Stimulated activated CD4-positive, alpha-beta T cell treated with anti-CD3 and anti-CD28 coated beads, Interleukin-15, amount 100 ng/mL, for 1 hour (primary cell): ENCODE measurements at places on chromosomes 13 and 19.
A peak's percentile ranks its signal among the peaks of the same experiment; 100 is the strongest.

DNA sequence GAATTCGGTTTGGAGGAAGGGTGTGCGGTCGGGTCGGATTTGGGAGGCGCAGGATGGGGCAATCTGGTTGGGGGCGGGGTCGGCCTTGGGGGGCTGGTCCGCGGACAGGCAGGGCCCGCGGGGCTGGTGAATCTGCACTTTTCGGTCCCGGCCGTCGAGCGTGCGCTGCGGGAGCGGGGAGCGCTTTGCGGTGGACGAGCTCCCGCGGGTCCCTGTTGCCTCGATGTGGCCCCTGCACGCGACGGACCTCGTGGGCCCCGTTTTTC lies 11.9 kb downstream of the PEAK3 start:
- no peak for DNase-seq

- no peak for DNase-seq
These were observed 35.1 kb upstream of the ZNF808 start for GRCh38 chr19:52492201-52492993.

- DNase-seq, result peak; percentile 74
These were observed 131.3 kb downstream of the STK24 start for GRCh38 chr13:98445340-98446233.

- peak; percentile 27 for DNase-seq
These were observed 10.1 kb downstream of the AP2S1 start for GRCh38 chr19:46840498-46840942.

DNA sequence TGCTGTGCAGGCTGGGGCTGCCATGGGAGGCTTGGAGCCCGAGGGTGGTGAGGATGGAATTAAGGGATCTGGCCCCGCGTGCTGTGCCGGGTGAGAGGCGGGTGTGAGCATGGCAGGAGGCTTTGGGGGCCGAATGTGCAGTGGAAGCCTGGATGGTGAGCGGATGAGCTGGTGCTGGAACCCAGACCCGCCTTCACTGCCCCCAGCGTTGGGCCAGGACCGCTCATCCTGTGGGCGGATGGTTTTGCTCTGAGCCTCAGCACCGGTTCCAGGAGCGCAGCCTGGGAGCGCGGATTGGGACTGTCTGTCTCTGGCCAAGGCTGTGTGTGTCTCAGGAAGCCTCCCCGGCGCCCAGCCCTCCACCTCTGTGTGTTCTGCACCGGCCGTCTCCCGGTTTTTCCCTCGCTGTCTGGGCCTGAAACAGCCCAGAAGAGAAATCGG lies 16.7 kb downstream of the KDM4B start:
- no peak for DNase-seq

GRCh38 chr19:13024951-13025697 lies 29.8 kb downstream of the NFIX start:
- no peak for DNase-seq

GRCh38 chr13:76813000-76813691 lies 73.1 kb downstream of the KCTD12 start:
- DNase-seq, result no peak

GRCh38 chr19:34497112-34497805 lies 15.7 kb downstream of the WTIP start:
- no peak for DNase-seq

DNA sequence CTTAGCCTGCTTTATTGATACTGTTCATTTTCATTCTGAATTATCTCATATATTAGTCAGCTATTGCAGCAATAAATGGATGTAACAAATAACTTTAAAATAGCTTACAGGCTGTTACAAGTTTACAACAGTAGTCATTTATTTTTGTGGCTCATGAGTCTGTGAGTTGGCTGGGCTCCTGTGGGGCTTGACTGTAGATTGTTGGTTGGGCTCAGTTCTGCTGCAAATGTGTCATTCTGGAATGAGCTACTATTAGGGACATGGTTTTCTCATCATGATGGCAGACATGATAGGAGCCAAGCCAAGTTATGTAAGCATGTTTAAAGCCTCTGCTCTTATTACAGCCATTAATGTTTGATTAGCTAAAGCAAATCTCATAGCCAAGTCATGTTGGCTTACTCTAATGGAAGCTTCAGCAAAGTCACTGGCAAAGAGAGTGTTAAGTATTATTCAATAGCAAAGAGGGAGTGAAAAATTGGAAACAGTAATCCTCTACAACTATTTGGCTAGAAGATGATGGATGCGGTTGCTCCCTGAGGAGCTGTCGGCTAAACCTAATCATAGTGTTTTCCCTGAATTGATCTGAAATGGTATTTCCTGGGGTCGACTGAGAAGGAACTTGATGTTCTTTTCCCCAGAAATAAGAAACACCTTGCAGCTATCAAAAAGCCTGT lies 391.3 kb downstream of the TDRD3 start:
- DNase-seq, result no peak

GRCh38 chr13:42064259-42064658 lies 15.8 kb downstream of the DGKH start:
- DNase-seq, result no peak

DNA sequence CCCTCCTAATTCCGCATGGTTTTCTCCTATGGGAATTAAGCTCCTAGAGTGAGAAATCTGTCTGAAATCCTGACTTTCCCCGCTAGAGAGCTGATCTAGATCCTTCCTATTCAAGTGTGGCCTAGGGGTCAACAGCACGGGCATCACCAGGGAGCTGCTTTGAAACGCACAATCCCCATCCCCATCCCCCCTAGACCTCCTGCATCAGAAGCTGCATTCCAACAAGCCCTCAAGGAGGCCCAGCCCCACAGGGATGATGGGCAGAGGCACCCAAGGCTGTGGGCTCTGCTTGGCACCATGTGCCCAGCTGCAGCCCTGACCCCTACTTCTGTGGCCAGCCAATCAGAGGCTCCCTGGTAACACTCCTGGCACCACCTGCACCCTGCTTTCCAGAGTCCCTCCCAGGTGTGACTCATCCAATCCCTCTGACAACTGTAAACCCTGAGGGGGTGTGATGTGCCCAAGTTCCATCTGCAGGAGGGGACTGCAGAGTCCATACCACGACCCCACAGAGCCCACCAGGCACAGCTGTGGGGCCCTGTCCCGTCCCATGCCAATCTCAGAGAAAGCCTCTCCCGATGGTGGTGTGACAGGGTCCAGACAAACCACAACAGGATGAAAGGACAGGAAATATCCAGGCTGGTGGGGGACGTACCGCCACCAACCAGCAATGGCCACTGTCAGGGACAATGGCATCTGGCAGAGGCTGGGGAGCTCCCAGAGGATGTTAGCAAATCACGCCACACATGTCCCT lies 19.8 kb upstream of the SLC35E1 start:
- DNase-seq, result no peak

- DNase-seq, result no peak
These were observed 121.2 kb downstream of the PCCA start for GRCh38 chr13:100209857-100210825.

DNA sequence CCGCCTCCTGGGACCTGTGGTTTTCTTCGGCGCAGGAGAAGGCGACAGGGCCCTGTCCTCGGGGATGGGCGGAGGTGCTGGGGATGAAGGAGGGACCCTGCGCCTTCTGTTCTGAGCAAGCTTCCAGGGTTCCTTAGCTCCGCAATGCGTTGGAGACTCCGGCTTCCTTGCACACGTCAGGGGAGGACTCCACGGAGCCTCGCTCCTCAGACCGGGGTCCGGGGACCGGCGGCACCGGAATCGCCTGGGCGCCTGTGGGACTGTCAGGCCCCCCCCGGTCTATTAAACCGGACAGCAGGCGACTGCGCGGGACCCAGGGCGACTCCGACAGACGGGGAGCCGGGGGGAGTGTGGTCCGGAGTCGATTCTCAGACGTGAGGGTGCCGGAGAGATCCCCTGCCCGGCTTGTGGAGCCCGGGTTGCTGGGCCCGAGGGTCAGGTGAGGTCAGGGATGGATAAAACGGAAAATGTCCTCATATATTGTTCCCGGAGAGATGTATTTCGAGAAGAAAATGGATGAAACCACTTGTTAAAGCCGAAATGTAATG lies 227.4 kb downstream of the TEX29 start:
- DNase-seq, result no peak

- DNase-seq, result no peak
These were observed 24.5 kb upstream of the LPAR6 start for GRCh38 chr13:48437371-48437770.

- no peak for DNase-seq
These were observed 192.6 kb downstream of the COL4A1 start for GRCh38 chr13:110114316-110114715.

- no peak for DNase-seq
These were observed 489.7 kb downstream of the RFC3 start for GRCh38 chr13:34307607-34308006.

GRCh38 chr19:17579661-17580244 lies 24.3 kb downstream of the COLGALT1 start:
- DNase-seq, result no peak

- no peak for DNase-seq
These were observed 2.8 kb downstream of the IGFLR1 start for GRCh38 chr19:35739275-35740107.

DNA sequence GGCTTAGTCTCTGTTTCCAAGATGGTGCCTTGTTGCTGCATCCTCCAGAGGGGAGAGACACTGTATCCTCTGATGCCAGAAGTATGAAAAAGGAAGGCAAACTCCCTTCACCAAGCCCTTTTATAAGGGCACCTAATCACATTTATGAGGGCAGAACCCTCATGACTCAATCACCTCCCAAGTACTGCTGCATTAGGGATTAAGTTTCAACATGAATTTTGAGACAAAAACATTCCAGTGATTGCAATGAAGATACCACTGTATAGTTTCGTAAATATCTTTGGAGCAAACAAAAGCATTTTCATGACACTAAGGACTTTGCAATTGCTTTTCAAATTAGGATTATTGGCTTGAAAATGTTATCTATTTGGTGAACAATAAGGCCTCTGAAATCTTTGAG lies 63.8 kb downstream of the RNF17 start:
- no peak for DNase-seq

DNA sequence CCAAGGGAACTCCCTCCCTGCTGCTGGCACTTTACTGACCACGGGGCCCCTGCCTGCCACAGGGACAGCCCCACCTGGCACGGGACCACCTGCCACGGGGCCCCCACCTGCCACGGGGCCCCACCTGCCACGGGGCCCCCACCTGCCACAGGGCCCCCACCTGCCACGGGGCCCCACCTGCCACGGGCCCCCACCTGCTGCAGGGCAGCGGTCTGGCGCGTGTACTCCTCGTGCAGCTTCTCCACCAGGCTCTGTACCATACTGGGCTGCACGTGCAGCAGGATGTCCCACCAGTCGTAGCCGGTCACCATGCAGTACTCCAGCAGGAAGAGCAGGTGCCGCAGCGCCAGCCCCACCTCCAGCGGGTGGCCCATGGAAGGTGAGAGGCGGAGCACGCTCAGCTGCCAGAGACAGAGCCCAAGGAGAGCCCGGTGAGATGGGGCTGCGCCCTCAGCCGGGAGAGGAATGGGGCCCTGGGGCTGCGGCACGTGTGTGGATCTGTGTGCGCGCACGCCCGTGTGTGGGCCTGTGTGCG lies 16.1 kb downstream of the MED16 start:
- DNase-seq, result no peak

GRCh38 chr19:15374796-15375440 lies 4.7 kb downstream of the AKAP8 start:
- no peak for DNase-seq

- no peak for DNase-seq
These were observed 14.5 kb downstream of the ZNF816 start for GRCh38 chr19:52948025-52948770.

- DNase-seq, result no peak
These were observed 59.4 kb downstream of the WTIP start for GRCh38 chr19:34540811-34541557.

GRCh38 chr13:66138172-66138811 lies 1091.8 kb downstream of the PCDH9 start:
- DNase-seq, result no peak

GRCh38 chr19:11154683-11155047 lies 917 bp downstream of the SPC24 start:
- DNase-seq, result no peak

DNA sequence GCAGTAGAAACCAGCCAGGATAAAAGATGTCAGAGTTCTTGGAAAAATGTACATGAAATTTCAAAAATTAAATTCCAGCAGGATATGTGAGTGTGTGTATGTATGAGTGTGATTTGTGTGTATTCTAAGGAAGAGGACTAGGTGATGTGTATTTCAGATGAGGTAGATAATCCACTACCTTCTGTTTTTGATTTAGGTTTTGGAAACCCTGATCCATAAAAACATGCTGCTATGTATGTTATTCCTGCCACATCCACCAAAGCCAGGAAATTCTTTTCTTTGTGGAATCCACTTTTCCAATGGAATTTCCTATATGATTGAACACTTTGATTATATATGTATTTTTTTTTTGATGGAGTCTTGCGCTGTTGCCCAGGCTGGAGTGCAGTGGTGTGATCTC lies 276.9 kb downstream of the UQCRFS1 start:
- no peak for DNase-seq

- DNase-seq, result no peak
These were observed 30.3 kb downstream of the ADPRHL1 start for GRCh38 chr13:113422807-113423519.

DNA sequence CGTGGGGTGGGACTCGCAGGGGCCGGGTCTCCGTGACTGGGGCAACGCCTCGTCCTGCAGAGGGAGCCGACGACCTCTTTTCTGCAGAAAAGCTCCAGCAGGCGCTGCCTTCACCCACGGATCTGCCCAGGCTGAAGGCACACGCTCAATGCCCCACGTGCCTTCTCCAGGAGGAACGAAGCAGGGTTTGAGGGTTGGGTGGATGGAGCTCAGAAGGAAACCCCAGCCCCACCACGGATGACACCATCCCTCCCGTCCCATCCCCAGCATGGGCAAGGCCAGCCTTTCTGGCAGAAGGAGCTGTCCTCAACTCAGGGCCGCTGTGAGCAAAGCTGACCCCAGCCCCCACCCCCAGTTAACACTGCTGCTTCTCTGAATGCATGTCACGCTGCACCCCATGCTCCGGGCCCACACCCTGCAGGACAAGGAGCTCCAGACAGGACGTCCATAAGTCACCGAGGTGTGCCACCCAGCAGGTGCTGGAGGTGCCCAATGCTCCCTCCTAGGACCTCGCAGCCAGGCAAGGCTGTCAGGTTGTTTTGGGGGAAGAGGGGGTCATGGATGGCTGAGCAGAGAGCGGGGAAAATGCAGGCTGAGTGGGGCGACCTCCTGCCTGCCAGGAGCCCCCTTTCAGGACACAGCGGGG lies 7.4 kb downstream of the C19orf25 start:
- no peak for DNase-seq

- DNase-seq, result no peak
These were observed 115.4 kb upstream of the TMTC4 start for GRCh38 chr13:100789968-100790367.

GRCh38 chr19:18397242-18398202 lies at the start of gene LRRC25:
Gene LRRC25, minus strand, starts transcription at chr19:18397622. Its CDS starts 659 bp downstream, at chr19:18396963.
- DNase-seq, result no peak

DNA sequence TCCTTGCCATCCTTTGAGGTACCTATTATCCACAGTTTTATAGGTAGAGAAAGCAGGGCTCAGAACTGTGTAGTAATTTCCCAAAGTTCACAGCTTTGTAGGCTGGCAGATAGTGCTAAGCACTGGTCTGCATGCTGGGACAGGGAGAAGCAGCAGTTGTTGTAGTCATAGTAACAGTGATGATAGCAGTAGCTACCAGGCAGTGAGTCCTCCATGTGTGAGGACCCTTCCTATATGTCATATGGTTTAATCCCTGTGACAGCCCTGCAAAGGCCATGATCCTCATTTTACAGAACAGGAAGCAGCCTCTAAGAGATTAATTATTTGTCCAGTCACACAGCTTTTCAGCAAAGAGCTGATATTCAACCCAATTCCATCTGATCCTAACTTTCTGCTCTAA lies 21.0 kb downstream of the SERP2 start:
- DNase-seq, result no peak

- DNase-seq, result no peak
These were observed at the start of gene PRR19 for GRCh38 chr19:42301646-42302203. Gene PRR19, plus strand, starts transcription at chr19:42302132. Its CDS starts 7,453 bp downstream, at chr19:42309585.
